ENCODE measurements at places on chromosomes 5 and 9. TPM values are rescaled to one million over a fixed set of nuclear protein-coding genes. Genes with fewer than 3 reads are reported as not detected.

ARAP3 gene
- total RNA-seq, result 26.6 TPM

DNA sequence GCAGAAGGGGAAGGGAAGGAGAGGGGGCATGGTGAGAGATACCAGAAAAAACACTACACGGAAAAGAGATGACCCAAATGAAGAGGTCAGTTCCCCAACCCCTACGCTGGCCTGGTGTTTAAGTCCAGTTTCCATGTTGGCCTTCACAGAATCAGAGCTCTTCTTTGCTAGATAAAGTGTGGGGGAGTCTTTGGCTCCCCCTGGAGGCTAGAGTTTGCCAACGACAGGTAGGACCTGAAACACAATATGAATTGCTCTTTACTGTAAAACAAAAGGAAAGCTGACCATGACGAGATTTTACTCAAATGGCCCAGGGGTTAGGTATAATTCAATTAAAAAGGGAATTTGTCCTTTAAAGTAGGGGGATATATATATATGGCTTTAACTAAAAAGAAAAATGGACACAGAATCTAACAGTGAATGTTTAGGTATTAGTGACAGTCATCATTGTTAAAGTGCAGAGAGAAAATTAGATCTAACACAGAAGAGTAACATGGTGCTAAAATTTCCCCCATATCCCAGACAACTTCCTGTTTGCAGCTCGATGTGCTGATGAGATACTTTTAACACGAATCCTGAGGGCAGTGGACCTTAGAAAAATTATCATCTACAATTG is 92.0 kb downstream of the SV2C start:
- peak; percentile 46 for DNase-seq
- H3K4me3 ChIP-seq, result no peak overlapping the region
- H3K36me3 ChIP-seq, result no peaks in the 10 kb centered on the region
- H3K27me3 ChIP-seq, result no peaks in the 10 kb centered on the region
- no peak overlapping the region for H3K27ac ChIP-seq
- H3K4me1 ChIP-seq, result no peaks in the 10 kb centered on the region

DNA sequence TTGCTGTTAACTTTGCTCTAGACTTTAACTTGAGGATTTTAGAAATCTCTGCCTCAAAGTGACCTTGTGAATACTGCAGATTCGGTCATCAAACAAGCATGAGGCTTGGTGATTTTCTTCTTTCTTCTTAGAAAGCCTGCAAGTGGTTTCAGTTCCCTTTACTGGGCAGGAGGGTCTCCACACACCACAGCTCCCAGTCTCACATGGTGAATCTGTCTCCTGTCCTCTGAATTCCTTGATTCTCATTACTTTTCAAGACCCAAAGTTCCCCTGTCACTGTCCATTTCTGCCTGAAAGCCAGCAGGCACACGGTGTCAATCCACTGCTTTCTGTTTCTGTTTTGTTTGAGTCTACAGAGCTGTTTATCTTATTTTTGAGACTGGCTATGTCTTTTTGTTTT is 14.1 kb downstream of the HSPB3 start:
- peak; percentile 33 for DNase-seq
- H3K4me1 ChIP-seq, result no peaks in the 10 kb centered on the region
- H3K4me3 ChIP-seq, result no peak overlapping the region

DNA sequence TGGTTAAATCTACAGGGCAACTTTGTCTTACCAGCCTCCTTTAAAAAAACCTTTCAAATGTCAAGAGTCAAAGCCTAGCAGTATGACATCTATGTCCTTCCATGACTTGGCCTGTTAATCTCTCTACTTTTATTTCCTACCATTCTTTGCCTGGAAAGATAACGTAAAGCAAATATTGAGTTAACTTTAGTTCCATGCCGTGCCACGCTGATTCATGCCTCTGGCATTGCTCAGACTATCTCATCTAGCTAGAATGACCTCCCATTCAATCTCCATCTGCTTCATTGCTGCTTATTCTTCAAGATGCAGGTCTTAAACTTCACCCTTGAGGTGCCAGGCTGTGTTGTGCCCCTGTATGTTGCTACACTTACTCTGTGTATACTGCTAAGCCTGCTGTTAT is 729.8 kb downstream of the EFNA5 start:
- no peaks in the 10 kb centered on the region for H3K36me3 ChIP-seq
- no peaks in the 10 kb centered on the region for H3K27me3 ChIP-seq
- no peak overlapping the region for H3K4me3 ChIP-seq

- DNase-seq, result no peak
- no peak overlapping the region for H3K27ac ChIP-seq
- H3K27me3 ChIP-seq, result peaks cover 28% of the 10 kb centered on the region
- H3K4me1 ChIP-seq, result no peaks in the 10 kb centered on the region
- H3K36me3 ChIP-seq, result no peaks in the 10 kb centered on the region
- no peak overlapping the region for H3K4me3 ChIP-seq
These were observed 555.0 kb downstream of the PRR16 start for GRCh38 chr5:121019106-121019505.

GRCh38 chr9:109203761-109204360 is 36.8 kb upstream of the FRRS1L start:
- H3K27ac ChIP-seq, result no peak overlapping the region
- DNase-seq, result no peak
- no peaks in the 10 kb centered on the region for H3K27me3 ChIP-seq
- H3K4me1 ChIP-seq, result no peaks in the 10 kb centered on the region

KIAA1191 gene
- total RNA-seq, result 78.1 TPM

- H3K36me3 ChIP-seq, result no peaks in the 10 kb centered on the region
- no peaks in the 10 kb centered on the region for H3K4me1 ChIP-seq
- H3K27me3 ChIP-seq, result no peaks in the 10 kb centered on the region
These were observed 51.4 kb downstream of the ROR2 start for GRCh38 chr9:91898451-91899218.

- H3K27me3 ChIP-seq, result no peaks in the 10 kb centered on the region
- no peak overlapping the region for H3K4me3 ChIP-seq
- H3K27ac ChIP-seq, result no peak overlapping the region
- no peaks in the 10 kb centered on the region for H3K4me1 ChIP-seq
- H3K36me3 ChIP-seq, result no peaks in the 10 kb centered on the region
- DNase-seq, result no peak
These were observed 150.0 kb upstream of the IRX2 start for GRCh38 chr5:2901511-2901910.

GRCh38 chr9:2291980-2292704 is 277.0 kb downstream of the SMARCA2 start:
- no peaks in the 10 kb centered on the region for H3K36me3 ChIP-seq
- no peaks in the 10 kb centered on the region for H3K4me1 ChIP-seq
- H3K27ac ChIP-seq, result no peak overlapping the region
- H3K4me3 ChIP-seq, result no peak overlapping the region
- no peaks in the 10 kb centered on the region for H3K27me3 ChIP-seq

DNA sequence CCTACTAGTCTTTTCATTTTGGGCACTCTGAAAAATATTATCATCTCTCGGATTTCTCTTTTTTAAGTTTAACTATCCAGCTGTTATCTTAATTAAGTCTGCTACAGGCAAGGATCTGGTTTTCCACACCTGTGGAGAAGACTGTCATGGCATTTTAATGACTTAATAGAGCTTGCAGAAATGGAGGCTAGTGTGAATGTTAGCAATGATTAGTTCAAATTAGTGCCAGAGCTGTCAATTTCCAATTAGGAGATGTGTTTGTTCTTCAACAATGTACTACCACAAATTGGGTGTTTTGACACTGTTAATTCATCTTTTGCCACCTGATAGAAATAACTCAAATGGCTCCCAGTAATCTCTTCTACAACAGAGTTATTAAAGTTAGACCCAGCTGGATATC is 2023.0 kb upstream of the CDH9 start:
- no peaks in the 10 kb centered on the region for H3K27me3 ChIP-seq
- DNase-seq, result no peak
- no peaks in the 10 kb centered on the region for H3K36me3 ChIP-seq
- H3K4me1 ChIP-seq, result no peaks in the 10 kb centered on the region

NMUR2 gene
- total RNA-seq, result not detected

SIT1 gene
- total RNA-seq, result 3.8 TPM

GRCh38 chr5:76893294-76893693 is 43.5 kb downstream of the S100Z start:
- H3K4me1 ChIP-seq, result no peaks in the 10 kb centered on the region
- no peak overlapping the region for H3K27ac ChIP-seq
- no peak for DNase-seq
- H3K27me3 ChIP-seq, result no peaks in the 10 kb centered on the region

GRCh38 chr5:170746961-170747340 is 36.6 kb upstream of the GABRP start:
- peaks cover 3% of the 10 kb centered on the region for H3K4me1 ChIP-seq
- H3K36me3 ChIP-seq, result no peaks in the 10 kb centered on the region
- no peak overlapping the region for H3K4me3 ChIP-seq

- peaks cover 4% of the 10 kb centered on the region for H3K4me1 ChIP-seq
- no peaks in the 10 kb centered on the region for H3K36me3 ChIP-seq
- no peaks in the 10 kb centered on the region for H3K27me3 ChIP-seq
- H3K4me3 ChIP-seq, result no peak overlapping the region
- H3K27ac ChIP-seq, result no peak overlapping the region
These were observed 1196.9 kb upstream of the C9orf72 start for GRCh38 chr9:28770226-28770625.

GRCh38 chr5:128687930-128688329 is 149.9 kb upstream of the FBN2 start:
- H3K27me3 ChIP-seq, result no peaks in the 10 kb centered on the region
- no peak overlapping the region for H3K4me3 ChIP-seq
- H3K4me1 ChIP-seq, result no peaks in the 10 kb centered on the region
- H3K36me3 ChIP-seq, result no peaks in the 10 kb centered on the region
- DNase-seq, result no peak

- H3K36me3 ChIP-seq, result no peaks in the 10 kb centered on the region
- no peaks in the 10 kb centered on the region for H3K4me1 ChIP-seq
- H3K4me3 ChIP-seq, result no peak overlapping the region
- H3K27me3 ChIP-seq, result no peaks in the 10 kb centered on the region
These were observed 125.9 kb upstream of the CDH18 start for GRCh38 chr5:20113931-20114330.

ECSCR gene
- 46.2 TPM for total RNA-seq

GRCh38 chr9:88108779-88109178 is 29.5 kb downstream of the SPATA31C2 start:
- H3K36me3 ChIP-seq, result no peaks in the 10 kb centered on the region
- no peaks in the 10 kb centered on the region for H3K27me3 ChIP-seq
- no peak for DNase-seq
- H3K4me3 ChIP-seq, result no peak overlapping the region
- no peak overlapping the region for H3K27ac ChIP-seq

DNA sequence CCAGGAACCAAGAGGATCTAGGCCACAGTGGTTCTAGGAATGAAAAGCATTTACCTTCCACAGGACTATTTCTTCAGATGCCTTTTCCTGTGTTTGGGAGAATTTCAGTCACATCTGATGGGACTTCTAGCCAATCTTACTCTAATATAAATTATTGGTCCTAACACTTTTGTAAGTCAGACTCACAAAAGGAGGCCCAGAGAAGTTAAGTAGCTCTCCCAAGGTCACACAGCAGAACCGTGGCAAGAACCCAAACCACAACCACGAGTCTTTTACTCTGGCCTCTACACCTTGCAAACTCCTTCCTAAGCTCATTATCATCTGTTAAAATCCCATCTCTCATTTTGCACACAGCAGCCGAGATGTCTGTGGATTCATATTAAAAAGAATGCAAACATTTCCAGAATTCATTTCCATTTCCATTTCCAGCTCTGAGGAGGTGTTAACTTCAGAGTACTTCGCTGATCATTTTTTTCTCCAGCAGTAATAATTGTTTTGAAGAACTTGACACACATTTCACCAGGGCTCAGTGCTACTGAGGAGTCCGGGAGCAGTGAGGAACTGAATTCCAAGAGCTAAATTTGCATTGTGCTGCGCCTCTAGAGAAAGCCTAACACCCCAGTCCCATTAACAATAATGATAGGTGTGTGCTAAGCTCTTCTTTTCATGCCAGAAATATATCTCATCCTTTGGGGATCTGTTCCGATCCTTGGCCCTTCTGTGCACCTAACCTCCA is 168.1 kb downstream of the SEMA6A start:
- peaks cover 3% of the 10 kb centered on the region for H3K4me1 ChIP-seq
- H3K4me3 ChIP-seq, result no peak overlapping the region
- DNase-seq, result no peak
- no peaks in the 10 kb centered on the region for H3K36me3 ChIP-seq

DNA sequence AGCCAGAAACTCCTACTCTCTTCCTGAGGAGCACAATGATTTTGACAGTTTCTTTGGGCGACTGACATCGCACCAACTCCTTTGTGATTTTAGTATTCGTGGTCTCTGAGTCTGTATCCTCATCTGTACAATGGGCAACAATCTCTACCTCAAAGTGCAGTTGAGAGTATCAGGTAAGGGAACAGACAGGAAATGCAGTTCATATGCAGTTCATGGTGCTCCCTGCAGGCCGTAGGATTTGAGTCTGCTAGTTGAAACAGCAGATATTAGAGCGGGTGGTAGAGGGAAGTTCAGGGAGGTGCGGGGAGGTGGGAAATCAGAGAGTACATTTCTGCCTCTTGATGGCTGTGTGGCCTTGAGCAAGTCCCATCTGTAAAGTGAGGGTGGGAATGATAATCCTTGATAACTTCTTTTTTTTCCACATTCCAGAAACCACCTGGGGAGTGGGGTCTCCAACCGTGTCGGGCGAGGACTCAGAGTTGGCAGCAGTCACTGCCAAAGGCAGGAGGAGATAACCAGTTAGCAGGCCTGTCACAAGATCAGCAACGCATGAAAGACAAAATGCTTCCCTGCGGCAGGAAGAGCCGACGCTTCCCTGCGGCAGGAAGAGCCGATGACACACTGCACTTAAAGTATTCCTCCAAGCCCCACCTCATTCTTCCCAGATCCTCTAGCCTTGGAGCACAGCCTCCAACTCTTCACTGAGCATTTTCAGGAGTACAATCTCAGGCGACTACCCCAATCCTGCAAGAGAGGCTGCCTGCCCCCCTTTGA is 6.0 kb upstream of the NEK6 start:
- H3K36me3 ChIP-seq, result no peaks in the 10 kb centered on the region
- DNase-seq, result no peak
- no peak overlapping the region for H3K4me3 ChIP-seq

SLC9A3 gene
- 3.8 TPM for total RNA-seq

OCLN gene
- total RNA-seq, result 70.3 TPM

DNA sequence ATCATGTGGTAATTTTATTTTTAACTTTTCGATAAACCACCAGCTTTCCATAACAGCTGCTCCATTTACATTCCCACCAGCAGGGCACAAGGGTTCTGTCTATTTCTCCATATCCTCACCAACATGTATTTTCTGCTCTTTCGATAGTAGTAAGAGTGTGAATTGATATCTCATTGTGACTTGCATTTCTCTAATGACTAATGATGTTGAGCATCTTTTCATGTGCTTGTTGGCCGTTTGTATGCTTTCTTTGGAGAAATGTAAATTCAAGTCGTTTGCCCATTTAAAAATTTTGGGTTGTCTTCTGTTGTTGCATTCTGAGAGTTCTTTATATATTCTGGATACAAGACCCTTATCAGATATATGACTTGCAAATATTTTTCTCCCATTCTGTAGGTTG is 45.9 kb downstream of the PSD2 start:
- no peak overlapping the region for H3K4me3 ChIP-seq
- no peak overlapping the region for H3K27ac ChIP-seq
- no peaks in the 10 kb centered on the region for H3K36me3 ChIP-seq

Measured in lung (tissue), 17 donors.